ENCODE measurements at places on chromosomes 7 and 10.

DNA sequence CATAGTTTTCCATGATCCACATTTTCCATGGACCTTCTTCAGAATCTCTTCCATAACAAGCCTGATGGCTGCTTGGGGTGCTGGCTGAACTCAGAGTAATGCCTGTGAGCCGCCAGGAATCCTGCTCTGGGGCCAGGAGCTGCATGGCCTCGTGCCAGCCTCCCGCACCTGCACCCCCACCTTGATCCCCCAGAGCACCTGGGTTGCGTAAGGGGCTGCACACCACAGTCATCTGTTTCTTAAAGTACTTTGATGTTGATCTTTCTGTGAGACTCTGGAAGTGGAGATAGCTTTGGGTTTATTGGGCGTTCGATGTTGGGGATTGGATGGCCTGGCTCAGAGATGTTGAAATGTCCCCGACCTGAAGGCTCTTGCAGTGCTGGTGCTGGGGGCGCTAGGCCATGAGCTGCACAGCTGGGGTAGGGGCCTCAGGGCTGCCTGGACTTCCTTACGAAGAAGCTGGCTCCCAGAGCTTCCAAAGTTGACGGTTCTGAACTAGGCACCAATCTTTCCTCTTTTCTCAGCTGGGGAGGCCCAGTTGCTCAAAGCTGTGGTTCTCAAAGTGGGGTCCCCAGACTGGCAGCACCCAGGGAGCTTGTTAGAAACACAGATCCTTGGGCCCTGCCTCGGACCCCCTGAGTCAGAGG, 534.0 kb downstream of the DNAJB6 start:
- no peak for DNase-seq

- DNase-seq = no peak
These were observed 3.9 kb downstream of the LFNG start for GRCh38 chr7:2523461-2523936.

GRCh38 chr10:628386-629045, 61.0 kb downstream of the DIP2C start:
- no peak for DNase-seq

- DNase-seq = no peak
These were observed 107.7 kb upstream of the FAM20C start for GRCh38 chr7:84633-85020.

DNA sequence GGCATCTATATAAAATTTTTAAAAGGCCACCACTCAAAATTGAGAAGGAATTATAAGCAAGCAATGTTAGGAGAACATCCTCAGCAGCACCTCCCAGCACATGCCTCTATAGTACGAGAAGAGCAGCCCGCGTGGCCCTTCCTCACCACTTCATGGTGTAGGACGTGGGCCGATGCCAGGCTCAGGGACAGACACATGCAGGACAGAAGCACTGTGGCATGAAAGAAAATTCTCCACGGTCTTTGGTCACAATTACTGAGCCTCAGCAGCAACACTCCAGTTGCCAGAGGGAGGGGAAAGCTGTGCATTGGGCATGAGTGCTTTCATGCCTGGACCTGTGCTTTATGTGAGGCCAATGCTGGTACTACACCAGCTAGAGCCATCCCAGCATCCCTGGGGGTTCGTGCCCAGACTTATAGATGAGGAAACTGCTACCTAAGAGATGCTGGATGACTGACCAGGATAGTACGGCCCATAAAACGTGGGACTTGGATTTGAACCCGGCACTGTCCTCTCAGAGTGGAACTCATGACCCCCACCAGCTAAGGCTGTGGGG, 164.7 kb downstream of the ADAM12 start:
- DNase-seq = no peak

- DNase-seq = no peak
These were observed 16.2 kb downstream of the CNNM1 start for GRCh38 chr10:99345350-99345749.

- DNase-seq = no peak
These were observed 36.0 kb downstream of the CCNY start for GRCh38 chr10:35372329-35372728.

GRCh38 chr7:27897441-27897847, 157.5 kb downstream of the TAX1BP1 start:
- DNase-seq = no peak

GRCh38 chr10:113960617-113961181, 83.0 kb upstream of the ADRB1 start:
- DNase-seq = no peak

DNA sequence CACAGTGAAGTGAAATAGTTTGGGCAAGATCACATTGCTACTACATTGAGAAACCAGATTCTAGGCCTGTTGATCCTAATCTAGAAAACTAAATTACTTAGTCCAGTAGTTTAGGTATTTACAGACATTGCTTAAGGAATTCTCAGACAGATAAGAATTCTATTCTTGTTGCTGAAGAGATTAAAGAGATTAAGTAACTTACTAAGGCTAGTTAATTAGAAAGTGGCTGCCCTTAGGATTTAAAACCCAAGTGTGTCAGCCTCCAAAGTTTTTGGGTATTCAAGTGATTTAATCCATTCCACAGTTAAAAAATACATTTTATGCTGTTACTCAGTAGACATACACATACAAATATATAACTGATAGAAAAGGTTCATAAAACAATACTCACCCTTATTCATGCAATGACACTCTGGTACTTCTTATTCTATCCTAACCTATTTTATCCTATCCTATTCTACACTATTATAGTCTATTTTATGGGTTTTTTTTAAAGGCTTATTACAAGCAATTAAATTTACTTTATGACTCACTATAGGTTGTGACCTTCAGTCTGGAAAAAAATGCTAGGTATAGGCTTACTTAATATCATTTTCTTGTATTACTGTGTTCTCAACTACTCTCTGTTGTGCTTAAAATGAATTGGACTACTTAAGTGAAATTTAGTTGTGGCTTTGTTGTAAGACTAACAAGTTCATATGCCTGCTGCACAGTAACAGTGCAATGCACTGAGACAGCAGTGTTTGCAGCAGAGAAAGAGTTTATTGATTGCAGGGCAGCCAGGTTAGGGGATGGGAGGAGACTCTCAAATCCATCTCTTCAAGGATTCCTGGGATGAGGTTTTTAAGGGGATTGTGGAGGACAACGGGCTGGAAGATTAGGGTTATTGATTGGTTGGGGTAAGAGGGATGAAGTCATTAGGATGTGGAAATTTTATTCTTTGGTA, 10.7 kb downstream of the SPAM1 start:
- no peak for DNase-seq

DNA sequence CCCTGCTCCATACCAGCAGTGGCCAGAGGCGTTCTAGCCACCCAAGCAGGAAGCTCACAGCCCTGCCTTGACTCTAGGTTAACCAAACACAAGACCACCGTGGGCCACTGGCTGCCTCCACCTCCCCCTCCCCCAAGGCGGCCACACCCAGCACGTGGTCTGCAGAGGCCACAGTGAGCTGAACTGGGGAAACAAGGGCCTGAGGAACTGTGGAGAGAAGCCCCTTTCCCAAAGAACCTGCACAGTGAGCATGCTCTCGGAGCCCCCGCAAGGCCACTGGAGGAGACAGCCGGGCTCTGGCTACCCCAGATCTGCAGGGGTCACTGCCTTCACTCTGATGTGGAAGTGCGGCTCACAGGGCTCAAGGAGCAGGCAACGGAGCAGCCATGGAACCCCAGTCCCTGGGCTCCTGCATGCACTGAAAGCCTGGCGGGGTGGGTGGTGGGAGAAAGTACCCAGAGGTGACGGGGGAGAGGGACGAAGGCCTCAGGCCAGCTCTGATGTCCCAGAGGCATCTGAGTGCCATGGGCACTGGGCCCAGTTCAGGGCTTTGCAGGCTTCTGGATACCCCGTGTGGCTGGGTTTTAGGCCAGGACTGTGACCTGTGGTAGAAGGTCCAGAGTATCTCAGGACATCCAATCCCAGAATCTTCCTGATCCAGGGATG, 189.2 kb downstream of the EBF3 start:
- DNase-seq = no peak

DNA sequence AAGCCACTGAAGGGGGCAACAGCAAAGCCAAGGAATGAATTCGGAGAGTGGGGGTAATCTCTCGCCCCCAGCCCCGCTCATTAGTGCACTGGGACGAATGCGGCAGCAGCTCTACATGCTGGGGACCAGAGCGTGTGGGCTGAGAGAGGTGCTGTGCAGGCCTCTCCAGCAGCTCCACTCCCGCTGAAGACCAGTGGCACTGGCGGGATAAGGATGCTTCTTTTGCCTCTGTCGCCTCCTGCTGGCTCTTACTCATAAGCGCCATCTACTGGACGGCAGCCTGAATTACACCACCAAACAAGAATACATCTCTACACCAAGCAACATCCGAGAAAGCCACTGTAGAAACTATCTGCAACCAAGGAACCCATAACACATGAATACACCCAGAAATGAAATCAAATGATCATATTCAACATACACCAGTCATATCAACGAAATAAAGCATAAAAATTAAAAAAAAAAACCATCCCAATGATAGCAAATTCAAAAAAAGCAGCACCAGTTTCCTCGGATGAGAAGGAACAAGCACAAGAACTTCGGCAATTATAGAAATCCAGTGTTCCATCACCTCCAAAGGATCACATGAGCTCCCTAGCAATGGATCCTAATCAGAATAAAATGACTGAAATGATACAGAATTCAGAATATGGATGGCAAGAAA, 79.0 kb upstream of the TMEM168 start:
- peak; percentile 24 for DNase-seq

GRCh38 chr7:47739891-47740290, 158.0 kb upstream of the TNS3 start:
- no peak for DNase-seq

GRCh38 chr7:69277366-69277765, 320.9 kb upstream of the AUTS2 start:
- no peak for DNase-seq

GRCh38 chr7:130189343-130189742, 15.9 kb downstream of the TMEM209 start:
- DNase-seq = no peak

DNA sequence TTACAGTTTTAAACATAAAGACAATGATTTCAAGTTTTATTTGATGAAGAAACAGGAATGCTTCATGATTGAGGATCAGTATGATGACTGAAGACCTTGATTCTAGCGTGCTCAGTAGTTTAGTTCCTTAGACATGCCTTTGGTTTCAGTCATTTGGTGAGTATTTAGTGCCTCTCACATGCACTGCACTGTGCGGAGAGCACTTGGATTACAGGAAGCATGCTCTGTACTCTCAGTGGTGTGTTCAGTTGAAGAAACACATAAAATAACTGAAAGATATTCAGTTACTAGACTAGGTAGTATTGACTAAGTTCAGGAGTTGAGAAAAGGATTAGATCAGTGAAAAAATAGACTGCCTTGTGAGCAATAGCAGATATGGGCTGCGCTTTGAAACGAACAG, 25.5 kb downstream of the RBM17 start:
- no peak for DNase-seq

- DNase-seq = no peak
These were observed 137.3 kb downstream of the TCF7L2 start for GRCh38 chr10:113087165-113088029.

GRCh38 chr7:151552352-151553028, 32.8 kb upstream of the RHEB start:
- no peak for DNase-seq

Data from stimulated activated CD4-positive, alpha-beta T cell treated with anti-CD3 and anti-CD28 coated beads, Interleukin-1b, Interleukin-23, amount 100 ng/mL, for 1 hour (primary cell).